Thyroid gland (tissue), 4 donors: ENCODE measurements at places on chromosomes 11 and 22. TPM values are rescaled to one million over a fixed set of nuclear protein-coding genes. Genes with fewer than 3 reads are reported as not detected.

GRCh38 chr11:62830904-62831519 lies 839 bp downstream of the STX5 start:
- DNase-seq = no peak

GRCh38 chr11:16986434-16987204 lies 27.6 kb downstream of the PLEKHA7 start:
- DNase-seq = peak; percentile 93

DNA sequence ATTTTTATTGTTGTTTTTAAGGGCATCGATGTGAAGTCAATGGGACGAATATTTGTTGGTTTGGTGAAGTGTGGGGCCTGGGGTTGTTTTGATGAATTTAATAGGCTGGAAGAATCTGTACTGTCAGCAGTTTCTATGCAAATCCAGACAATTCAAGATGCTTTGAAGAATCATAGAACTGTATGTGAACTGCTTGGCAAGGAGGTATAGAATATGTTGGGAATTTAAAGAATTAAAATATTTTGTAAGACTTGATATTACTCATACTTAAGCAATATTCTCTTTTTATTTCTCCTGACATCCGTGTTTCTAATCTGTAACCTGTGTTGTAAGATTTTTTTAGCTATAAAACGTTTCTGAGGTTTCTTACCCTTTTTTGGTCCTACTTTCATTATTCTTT lies 61.6 kb downstream of the DYNC2H1 start:
- no peak for DNase-seq

DNA sequence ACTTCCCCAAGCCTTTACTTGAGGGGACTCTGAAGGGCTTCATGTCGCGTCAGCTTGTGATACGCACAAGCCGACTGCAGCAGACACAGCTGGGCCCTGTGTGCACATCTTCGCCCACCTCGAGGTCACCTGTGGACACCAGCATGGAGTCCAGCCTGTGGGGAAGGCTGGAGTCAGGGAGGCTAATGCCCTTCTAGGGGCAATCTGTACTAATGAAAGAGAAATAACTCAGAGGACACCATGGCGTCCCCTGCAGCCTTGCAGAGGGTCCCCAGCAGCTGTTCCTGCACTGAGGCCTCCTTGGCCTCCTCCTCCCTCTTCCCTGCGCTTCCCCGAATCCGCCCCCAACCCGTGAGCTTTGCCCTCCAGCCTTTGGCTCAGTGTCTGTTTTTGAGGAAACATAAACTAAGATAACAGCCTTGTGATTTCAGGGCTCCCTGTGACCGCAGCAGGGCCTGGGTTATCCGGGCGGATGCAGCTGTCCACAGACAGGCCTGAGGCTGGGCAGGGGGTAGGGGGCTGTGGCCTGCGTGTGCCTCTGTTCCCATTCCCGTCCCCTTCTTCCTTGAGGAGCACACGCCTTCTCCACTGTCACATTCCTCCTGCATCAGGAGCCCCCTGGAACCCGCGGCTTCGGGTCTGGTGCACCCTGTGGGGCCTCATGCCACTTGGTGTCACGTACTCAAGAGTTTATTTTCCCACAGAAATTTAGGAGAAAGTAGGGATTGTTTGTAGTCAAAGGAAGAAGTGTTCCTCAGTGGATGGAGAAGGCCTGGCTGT lies 25.0 kb downstream of the KRTAP5-5 start:
- DNase-seq = no peak

Gene OR52I1
- total RNA-seq = not detected

- DNase-seq = no peak
Measured at GRCh38 chr11:111966678-111967077, 29.5 kb downstream of the DIXDC1 start.

Gene SCARF2
- total RNA-seq = 20.4 TPM
